ENCODE measurements at places on chromosomes 7 and 10.

DNA sequence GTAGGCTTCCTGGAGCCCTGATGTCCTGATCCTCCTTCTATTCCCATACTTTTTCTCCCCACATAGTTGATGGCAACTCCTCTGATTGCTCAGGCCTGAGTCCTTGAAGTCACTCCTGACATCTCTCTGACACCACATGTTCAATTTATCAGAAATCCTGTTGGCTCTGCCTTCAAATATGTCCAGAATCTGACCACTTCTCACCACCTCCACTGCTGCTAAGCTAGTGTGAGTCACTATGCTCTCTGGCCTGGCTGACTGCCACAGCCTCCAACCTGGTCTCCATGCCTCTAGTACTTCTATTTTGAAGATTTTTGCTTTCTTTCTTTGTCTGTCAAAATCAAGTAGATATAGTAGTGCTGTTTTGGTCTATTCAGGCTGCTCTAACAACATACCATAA, 53.0 kb downstream of the TMEM229A start:
- no peak for DNase-seq

GRCh38 chr10:63940277-63940922, 419.2 kb downstream of the REEP3 start:
- no peak for DNase-seq

DNA sequence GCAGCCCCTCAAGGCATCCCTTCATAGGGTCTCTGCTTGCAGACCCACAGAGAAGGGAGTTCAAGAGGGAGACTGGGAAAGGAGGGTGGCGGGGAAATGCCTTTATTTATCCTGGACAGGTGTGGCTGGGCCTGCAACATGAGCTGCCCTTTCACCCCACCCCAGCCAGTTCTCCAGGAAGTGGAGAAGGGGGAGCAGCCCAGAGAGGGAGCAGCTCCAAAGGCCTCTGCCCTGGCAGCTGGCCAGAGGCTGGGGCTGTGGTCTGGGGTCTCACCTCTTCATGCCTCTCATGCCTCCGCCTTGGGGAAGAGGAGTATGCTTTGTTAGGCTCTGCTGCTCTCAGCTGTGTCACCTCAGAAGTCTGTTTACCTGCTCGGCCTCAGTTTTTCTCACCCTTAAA, 3.1 kb downstream of the LDB3 start:
- no peak for DNase-seq

GRCh38 chr7:90896458-90896857, 300.3 kb downstream of the CDK14 start:
- DNase-seq: no peak

- DNase-seq: no peak
These were observed 60.7 kb upstream of the TM9SF3 start for GRCh38 chr10:96647466-96647865.

Measured in NCI-H1417 (cell line).